NCI-H1417 (cell line): ENCODE measurements at places on chromosomes 12 and 14.

GRCh38 chr12:56389412-56389811 is 26.8 kb upstream of the APOF start:
- no peak for DNase-seq

- DNase-seq = peak; percentile 55
Measured at GRCh38 chr12:188910-189621, 24.9 kb downstream of the SLC6A12 start.

DNA sequence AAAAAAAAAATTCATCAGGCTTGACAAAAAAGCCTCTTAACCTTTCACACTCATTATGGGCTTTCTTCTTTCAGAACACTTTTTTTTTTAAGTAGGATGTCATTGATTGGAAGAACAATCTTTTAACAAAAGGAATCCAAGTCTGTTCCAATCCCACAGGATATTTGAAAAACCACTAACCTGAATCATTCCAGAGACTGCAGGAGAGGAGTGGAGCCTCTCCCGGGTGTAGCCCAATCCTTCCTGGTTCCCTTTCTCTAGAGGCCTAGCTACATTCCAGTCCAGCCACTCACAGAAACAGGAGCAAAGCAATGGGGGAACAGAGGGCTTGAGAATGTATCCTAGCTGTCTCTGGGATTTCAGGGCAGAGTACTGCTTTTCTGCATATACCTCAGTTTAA is 4.3 kb downstream of the MFAP5 start:
- DNase-seq = no peak

DNA sequence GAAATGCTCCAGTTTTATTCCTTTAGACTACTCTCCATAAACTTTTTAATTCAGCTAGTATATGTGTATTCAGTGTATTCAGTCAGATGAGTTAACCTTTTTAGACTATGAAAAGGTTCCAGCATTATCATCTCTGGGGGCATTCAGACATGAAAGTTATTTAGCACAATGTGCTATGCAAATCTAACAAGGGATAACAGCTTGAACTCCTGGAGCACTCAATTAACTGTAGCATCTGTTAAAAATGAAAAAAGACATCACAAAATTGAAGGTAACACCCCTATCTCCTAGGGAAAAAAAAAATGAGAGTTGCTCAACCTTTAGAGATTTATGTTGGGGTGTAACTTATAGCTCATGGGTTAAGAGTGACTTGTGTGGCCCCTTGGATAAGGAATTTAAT is 211.5 kb downstream of the PHLDA1 start:
- no peak for DNase-seq

DNA sequence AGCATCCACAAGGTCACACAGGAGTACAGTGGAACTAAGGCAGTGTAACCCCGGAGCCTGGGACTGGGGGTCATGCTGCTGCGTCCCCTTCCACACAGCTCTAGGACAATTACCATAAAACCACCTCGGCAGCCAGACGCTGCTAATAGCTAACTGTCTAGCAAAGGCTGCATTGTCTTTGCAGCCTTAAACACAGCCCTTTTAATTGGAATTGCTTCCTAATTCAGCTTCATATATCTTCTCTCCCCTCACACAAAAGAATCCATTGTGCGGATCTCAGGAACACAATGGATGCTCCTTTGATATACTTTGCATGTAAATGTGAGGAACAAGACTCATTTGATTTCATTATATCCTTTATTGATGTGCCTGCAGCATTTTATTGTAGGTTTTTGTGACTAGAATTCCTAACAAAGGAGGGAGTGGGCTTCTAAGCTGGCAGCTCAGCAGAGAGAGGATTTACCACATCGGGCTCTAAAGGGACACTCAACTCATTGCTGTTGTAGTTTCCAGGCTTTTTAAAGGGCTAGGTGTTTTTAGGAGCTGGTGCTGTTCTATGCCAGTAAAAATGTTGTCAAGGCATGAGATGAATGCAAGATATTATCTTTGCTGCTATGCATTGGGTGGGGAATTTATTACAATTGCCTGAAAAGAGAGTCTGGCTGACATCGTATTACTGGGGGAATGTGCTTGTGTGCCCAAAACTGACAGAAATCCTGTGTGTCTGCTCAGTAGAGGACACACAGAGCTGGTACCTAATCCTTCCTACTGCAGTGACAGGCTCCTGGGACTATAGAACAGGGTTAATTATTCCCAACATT is 30.4 kb upstream of the DACT1 start:
- no peak for DNase-seq

DNA sequence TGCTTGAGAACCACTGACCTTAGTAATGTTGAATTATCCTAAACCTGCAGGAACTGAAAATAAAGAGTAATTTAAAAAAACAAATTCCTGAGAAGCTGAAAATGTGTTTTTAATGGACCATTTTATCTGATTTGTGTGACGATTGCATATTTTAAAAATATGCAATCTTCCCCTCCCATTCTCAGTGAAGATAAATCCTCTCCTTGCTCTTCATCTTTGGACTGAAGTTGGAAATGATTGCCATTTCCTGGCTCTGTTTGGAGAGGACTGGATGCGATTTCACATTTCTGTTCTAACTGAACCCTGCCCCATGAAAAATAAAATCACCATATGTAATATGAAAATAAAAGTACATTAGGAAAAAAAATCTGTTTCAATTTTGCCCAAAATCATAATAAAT is 216.3 kb downstream of the SLC6A15 start:
- no peak for DNase-seq
